NCI-H1694 (cell line): ENCODE measurements at places on chromosomes 2 and 18.

DNA sequence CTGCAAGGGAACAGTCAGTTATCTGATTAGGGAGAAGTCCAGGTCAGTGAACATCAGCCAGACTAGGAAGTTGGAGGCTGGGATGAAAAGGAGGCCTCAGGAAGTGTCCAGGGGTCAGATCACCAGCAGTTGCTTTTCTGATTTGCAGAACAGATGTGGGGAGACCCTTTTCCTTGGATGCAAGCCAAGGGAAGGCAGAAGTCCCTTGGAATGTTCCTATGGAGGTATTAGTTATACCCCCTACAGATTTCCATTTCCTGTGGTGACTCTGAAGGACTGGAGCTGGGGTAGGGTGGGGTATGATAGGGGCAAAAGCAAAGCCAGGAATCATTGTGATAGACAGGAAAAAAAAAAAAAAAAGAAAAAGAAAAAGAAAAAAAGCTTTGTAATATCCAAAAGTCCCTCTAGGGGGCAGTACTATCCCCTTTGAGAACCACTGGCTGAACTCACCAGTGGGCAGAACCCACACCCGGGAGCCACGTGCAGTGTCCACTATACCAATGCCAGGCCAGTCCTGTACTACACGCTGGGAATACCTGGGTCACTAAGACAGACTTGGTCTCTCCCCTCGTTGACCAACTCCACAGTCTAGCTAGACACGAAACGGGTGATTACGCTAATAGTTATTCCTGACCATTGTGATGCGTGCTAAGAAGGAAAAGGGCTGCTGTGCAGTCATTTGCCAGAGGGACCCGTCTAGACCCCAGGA, 7.4 kb downstream of the DYSF start:
- peak; percentile 39 for DNase-seq

GRCh38 chr18:65906621-65907034, 155.8 kb downstream of the CDH7 start:
- DNase-seq: no peak

DNA sequence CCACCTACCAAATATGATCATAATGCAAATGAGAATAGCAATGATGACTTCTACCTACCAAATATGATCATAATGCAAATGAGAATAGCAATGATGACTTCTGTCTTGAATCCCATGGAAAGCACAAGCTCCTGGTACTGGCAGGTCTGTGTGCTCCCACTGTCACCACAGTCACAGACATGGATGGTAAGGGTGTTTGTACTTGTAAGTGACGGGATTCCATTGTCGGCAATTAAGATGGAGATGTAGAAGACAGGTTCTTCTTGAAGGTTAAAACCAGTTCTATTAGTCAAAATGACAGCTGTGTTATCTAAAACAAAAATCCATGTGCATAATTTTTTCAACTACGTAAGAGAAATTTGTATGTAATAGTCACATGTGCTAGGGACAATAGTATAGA, 95.0 kb downstream of the CDH19 start:
- no peak for DNase-seq

DNA sequence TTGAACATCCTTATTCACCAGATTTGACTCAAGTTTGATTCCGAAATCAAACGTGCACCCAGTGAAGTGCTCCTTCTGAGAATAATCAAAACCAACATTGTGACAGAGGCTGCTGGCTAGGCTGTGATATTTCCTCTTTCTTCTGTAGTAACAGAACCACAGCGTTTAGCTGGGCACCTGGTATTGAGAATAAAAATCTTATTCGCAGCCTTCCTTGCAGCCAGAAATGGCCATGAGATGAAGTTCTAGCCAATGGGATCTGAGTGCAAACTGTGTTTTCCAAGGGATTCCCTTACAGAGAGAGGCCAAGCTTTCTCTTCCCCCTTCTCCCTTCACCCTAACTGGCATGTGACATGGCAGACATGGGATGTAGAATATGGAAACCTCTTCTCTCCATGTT, 51.7 kb downstream of the TMEM163 start:
- no peak for DNase-seq

DNA sequence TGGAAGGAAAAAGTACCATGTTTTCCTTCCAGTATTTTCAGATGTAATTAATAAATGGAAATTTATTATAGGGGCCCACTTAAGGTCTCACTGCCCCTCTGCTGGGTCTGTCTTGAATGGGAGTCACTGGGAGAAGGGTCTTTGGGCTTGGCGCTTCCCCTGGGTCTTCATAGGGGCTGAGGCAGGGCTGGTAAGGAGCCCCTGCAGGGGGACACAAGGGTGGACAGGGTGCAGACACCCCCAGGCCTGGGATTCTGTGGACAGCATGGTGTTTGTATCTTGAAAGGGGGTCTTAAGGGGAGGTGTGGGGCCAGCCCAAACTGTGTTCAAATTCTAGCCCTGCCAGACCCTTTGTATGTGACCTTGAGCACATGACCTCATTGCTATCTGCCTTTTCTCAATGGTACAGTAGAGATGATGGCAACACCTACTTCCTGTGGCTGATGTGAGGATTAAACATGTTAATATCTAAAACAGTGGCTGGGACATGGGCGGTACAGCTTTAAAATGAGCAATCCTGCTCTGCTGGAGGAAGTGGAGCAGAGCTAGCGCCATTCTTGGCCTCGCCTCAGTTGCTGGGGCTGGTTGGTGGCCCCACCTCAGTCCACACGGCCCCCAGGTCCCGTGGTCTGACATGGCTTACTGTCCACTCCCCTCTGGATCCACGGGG, 71.6 kb downstream of the GNAL start:
- DNase-seq: no peak

DNA sequence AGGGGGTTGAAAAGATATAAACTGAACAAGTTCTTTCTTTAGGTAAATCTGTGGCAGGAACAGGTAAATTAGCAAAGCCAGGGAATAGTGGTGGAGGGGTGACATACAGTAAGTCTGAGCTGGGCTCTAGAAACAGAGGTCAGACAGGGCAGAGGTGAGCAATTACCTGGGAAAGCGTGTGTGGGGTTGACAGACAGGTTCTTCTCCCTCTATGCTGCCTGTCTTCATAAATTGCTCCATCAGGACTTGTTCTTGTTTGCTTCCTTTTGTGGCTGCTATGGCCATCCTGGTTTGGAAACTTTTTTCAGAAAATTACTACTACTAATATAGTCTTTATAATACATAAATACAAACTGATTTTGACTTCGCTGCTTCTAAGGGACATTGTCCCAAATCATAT, 3.4 kb upstream of the ANKRD12 start:
- DNase-seq: no peak

DNA sequence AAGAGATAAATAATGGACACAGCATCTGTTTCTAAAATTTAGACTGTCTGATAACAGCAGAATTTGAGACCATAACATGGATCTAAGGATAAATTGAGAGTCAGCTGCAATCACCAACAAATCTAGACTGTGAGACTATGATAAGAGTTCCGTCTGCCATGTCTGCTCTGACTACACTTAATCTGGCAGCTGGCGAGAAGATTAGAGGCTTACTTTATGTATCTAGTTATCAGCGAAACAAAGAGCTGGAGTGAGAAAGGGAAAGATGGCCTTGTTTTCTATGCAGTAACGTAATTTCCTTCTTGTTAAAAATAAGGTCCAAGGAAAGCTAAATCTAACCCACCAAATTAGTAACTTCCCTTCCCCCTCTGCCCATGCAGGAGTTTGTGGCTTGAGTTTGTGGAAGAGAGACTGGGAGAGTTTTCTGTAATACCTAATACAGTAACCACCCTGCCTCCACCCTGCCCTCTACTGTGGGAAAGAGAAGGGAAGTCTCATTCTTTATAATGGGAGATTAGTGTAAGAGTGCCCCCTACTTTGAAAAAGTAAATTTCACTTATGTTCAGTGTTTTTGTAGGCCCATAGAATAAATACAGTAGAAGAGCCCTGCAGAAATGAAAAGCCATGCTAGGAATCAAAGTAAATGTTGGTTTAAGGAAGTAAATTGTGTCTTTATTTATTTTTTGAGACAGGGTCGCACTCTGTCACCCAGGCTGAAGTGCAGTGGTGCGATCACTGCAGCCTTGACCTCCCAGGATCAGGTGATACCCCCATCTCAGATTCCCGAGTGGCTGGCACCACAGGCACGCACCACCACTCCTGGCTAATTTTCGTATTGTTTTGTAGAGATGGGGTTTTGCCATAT, 27.5 kb downstream of the EML4 start:
- peak; percentile 40 for DNase-seq

- no peak for DNase-seq
Measured at GRCh38 chr18:13611601-13612195, 114.7 kb downstream of the FAM210A start.
